ENCODE measurements at places on chromosomes 3 and 15. TPM values are rescaled to one million over a fixed set of nuclear protein-coding genes. Genes with fewer than 3 reads are reported as not detected.

- DNase-seq: no peak
These were observed 18.4 kb downstream of the HES1 start for GRCh38 chr3:194154346-194154745.

Gene RTP1
- total RNA-seq: not detected

- DNase-seq: no peak
These were observed 52.7 kb upstream of the LMOD3 start for GRCh38 chr3:69174871-69175737.

DNA sequence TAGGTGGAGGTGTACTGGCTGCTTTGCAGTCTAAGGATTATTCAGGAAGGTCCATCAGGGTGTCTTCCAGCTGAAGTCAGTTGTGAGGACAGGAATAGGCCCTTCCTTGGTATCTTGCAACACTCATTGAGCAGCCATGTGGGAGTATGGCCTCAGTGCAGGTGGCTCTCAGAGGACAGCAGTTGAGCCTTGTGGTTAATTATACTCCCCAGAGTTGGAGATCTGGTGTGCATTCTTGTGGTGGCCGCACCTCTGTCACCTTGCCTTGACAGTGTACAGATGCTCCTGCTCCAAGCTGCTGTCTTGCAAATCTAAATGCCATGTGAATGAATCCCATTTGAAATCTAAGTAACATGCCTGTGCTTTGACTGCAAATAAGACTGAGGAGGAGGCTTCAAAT lies 339.9 kb upstream of the BCHE start:
- DNase-seq: no peak

- DNase-seq: no peak
These were observed 37.0 kb downstream of the GRIP2 start for GRCh38 chr3:14503033-14503705.

- no peak for DNase-seq
These were observed 514.8 kb downstream of the MECOM start for GRCh38 chr3:169148448-169149348.

DNA sequence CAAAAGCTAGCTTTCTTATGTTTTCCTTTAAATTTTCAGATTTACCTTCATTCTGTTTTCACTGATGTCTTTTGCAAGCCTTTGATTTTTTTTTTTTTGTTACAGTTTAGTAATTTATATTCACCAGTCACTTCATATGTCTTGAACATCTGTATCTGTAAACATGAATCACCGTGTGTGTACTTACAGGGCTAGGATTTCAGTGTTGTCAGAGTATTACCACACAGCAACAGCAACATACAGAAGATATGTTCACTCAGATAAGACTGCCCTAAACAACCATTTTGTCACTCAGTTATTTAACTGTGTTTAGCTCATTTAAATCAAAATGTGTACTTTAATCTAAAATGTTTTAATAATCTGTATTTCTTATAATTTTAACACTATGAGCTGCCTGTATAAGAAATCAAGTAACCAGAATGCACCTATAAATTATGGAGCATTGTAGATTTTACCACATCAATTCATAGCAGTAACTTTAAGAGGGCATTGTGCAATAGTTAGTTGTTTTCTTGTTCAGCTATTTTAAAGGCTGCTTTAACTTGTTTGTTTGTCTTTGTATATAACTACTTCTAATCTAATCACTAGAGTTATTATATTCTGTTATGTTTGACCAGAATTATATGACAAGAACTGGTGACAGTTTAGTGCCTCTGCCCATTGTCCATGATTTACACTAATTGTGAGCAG lies 50.4 kb downstream of the GHSR start:
- no peak for DNase-seq

- DNase-seq: no peak
These were observed 10.1 kb upstream of the SERPINI2 start for GRCh38 chr3:167483708-167484475.

- no peak for DNase-seq
These were observed 220.1 kb downstream of the BCHE start for GRCh38 chr3:165617134-165617533.

- DNase-seq: no peak
These were observed 662.9 kb upstream of the TBL1XR1 start for GRCh38 chr3:177860184-177860583.

Gene ALDH1A3
- 208 TPM for total RNA-seq

Gene KCNH8
- 0.88 TPM for total RNA-seq

Gene GP9
- total RNA-seq: not detected

Gene CYP19A1
- not detected for total RNA-seq

DNA sequence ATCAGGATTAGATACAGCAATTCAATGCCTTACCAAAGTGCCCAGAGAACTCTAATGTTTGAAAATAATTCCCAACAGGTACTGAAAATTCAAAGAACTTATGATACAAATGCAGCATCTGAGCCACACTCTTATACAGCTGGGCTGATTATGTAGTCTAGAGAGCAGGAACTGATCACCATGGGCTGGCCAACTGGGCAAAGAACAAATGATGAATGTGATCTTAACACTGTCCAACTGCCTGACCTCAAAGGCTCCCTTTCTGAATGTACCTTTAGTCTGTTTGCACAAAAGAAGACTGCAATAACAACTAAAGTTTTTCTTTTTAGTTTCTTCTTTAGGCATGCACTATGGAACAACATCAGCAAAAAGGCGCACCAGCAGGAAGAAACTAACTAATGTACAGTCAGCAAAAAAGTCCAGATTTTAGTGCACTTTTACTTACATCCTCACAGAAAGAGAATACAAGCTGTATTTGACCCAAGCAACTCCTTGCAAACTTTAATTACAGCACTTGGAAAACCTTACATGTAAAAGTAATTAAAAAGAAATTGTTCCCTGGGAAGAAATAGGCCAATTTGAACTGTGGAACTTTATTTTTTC lies 1095.1 kb downstream of the IGSF11 start:
- no peak for DNase-seq

DNA sequence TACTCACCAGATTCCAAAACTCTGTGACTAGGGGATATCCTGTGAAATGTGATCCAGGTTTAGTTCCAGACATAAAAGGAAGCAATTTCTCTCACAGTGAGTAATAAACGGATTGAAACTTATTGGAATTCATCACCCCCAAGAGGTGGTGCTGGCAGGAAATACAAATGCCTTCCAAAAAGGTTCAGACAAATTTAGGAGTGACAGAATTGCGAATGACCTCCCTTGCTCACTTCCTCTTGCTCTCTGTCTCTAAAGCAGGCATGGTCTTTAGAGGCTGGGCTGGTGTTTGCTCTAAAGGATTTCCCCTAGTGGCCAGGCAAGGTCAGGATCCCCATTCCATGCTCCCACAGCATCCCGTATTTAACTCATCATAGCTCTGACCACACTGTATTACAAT lies 449.4 kb upstream of the PPP2R3A start:
- DNase-seq: peak; percentile 2

- no peak for DNase-seq
These were observed 14.6 kb upstream of the FAM107A start for GRCh38 chr3:58591517-58592510.

GRCh38 chr3:107662586-107662985 lies 139.8 kb downstream of the BBX start:
- DNase-seq: no peak

Gene TGM4
- total RNA-seq: not detected

Gene BNC1
- 25.4 TPM for total RNA-seq

Gene HIGD2B
- not detected for total RNA-seq

Gene COL6A6
- not detected for total RNA-seq

- no peak for DNase-seq
These were observed 13.5 kb upstream of the IMPG2 start for GRCh38 chr3:101333883-101334282.

- DNase-seq: peak; percentile 90
These were observed 36.5 kb upstream of the SPTBN5 start for GRCh38 chr15:41930221-41930866.

DNA sequence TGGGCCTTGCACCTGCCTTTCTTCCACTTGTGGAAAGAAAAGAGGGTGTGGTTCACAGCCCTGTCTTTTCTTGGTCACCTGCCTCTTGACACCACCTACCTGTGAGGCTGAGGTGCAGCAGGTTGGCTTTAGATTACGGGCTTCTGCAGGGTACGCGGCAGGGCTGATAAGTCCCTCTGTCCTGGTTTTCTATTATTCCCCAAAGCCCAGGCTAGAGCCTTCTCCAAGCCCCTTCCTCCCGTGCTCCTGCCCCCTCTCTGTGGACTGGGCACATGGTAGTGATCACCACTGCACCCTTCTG lies 44.8 kb upstream of the HACD2 start:
- no peak for DNase-seq

DNA sequence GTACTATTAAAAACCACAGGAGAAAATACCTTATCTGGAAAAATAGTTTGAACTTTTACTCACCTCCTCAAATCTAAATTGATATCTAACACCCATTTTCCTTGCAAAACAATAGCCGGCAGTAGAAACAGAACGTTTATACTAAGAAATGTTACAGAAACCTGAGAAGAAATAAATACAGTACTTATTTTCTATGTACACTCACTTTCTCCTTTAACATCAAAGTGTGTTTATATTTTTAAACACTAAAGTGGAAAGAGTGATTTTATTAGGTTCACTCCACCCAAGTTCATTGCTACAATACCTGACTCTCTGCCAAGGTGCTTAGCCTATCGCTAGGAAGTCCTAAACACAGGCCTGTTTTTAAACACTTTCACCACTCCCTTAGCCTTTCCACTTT lies 87.8 kb upstream of the TJP1 start:
- no peak for DNase-seq
